Activated CD8-positive, alpha-beta memory T cell treated with anti-CD3 and anti-CD28 coated beads for 4 hours (primary cell): ENCODE measurements at places on chromosomes 5 and 9.

GRCh38 chr5:22751536-22751935 lies 101.6 kb downstream of the CDH12 start:
- DNase-seq: no peak

GRCh38 chr5:111277061-111277460 lies 52.9 kb downstream of the CAMK4 start:
- DNase-seq: no peak

DNA sequence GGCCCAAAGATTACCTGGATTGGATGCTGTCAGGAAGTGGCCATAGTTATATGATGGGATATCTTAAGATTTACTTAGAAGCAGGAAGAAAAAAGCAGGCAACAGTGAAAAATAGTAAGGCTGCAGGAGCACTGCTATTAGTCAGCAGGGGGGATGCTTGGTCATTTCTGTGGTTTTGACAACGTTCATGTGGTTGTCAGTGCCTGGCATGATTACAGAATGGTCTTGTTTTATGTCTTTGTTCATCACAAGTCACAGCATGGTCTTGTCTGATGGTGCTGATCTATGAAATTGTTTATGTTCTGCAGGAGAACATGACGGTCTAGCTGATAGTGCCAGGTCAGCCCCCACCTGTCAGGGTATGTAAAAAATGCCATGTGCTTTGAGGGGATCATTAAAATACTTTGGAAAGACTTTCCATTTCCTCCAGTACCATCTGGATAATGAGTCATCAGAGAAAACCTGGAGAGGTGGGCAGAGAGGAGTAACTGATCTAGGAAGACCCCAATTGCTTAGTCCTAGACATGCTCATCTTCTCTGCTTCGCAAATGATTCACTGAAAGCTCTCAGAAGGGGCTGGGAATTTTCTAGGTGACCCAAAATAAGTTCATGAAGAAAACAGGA lies 48.5 kb downstream of the PLGRKT start:
- no peak for DNase-seq

DNA sequence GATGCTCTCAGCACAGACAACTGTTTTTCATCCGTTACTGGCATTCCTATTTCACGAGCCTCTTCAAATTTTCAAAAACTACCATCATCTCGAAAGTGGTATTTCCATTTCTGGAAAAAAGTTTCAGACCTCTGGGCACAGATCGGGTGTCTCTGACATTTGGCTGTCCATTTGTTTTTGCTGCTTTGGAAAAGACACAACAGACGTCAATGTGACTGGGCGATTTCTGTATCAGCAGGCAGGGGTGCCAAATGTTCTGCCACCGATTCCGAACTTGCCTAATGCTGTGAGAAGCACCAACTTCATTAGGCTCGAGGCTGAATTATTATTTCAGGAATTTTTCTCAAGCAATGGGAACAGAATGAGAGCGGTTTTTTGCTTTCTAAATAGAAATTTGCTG lies 105.6 kb downstream of the ARSB start:
- no peak for DNase-seq

GRCh38 chr9:826500-827280 lies 14.8 kb upstream of the DMRT1 start:
- no peak for DNase-seq

- no peak for DNase-seq
These were observed 38.7 kb upstream of the NEK6 start for GRCh38 chr9:124218987-124219461.

DNA sequence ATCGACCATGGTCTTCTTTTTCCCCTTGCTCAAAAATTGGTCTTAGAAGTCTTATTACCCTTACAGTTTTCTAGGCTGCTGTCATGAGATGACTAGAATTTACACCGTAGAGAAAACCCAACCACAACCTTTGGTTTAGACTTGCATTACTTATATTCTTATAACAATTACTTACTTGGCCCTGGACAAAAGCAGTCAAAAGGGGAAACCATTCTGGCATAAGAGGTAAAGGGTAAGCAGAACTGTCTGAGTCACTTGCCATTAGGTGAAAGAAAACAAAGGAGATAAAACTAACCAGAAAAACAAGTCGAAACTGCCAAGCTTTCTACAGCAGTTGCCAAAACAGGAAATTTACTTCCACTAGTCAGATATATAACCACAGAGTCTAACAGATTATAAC lies 17.9 kb downstream of the TMEM245 start:
- no peak for DNase-seq

GRCh38 chr5:10366310-10367272 lies 13.1 kb downstream of the MARCHF6 start:
- no peak for DNase-seq

- no peak for DNase-seq
These were observed 67.3 kb downstream of the SNX30 start for GRCh38 chr9:112817860-112818203.

DNA sequence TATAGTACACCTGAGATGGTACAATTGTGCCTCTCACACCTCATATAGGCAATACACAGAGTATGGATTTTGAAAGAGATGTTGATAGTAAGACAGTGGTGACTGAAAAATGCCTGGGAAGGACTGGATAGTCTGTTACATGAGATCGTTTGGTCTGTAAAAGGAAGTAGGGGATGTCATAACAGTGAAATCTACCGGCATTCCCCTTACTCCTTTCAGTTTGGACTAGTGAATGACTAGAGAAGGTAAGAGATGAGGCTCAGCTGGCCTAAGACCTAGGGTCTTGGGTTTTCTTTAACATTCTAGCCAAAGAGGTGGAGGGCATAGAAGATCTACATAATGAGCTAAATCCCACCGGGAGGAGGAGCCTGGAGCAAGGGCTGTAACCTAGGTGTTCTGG lies 8.1 kb downstream of the TAL2 start:
- no peak for DNase-seq

DNA sequence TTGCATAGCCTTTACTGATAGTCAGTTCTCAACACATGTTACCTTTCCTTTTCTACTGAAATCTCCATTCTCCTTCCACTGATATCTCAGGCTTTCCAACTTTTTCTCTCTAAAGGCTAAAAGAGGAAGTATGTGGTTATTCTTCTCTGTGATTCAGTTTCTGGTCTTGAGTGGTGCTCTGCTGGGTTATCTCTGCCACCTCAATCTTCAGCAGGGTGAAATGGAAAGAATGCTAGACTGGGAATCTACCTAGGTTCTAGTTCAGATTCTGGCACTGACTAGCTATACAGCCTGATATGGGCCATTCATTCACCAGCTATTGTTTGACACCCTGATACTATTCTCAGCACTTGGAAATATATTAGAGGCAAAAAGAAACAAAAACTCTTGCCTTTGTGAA lies 124.9 kb upstream of the GRIA1 start:
- no peak for DNase-seq

- no peak for DNase-seq
These were observed 86.2 kb downstream of the PTPN3 start for GRCh38 chr9:109411798-109412352.

GRCh38 chr5:90274216-90274615 lies 135.3 kb downstream of the CETN3 start:
- no peak for DNase-seq

DNA sequence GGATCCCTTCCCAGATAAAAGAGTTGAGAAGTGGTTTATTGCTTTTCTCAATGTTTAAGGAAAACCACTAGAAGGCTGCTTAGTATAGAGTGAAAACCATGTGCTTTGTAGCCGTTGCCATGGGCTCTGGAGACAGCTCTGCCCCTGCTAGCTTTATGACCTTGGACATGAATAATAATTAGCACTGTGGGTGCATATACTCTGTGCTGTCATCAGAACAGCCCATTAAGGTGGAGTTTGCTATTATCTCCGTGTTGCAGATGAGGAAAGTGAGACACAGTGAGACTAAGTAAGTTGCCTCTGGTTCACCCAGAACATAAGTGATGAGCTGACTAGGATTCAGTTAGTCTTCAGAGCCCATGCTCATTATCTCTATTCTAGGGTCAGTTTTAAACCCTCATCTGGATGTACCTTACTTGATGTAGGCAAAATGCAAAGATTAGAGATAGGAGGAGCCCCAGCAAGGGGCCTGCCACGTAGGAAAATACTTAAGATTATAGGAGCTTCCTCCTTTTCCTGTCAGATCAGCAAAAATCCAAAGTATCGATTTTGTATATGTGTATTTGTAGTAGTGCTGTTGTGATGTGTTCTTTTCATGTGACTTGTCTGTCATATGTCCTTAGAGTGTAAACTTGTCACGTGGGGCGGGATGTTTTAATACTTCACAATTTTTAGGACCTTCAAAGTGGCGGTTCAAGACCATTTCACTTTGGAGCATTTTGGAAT lies 102.5 kb downstream of the TLE4 start:
- no peak for DNase-seq

DNA sequence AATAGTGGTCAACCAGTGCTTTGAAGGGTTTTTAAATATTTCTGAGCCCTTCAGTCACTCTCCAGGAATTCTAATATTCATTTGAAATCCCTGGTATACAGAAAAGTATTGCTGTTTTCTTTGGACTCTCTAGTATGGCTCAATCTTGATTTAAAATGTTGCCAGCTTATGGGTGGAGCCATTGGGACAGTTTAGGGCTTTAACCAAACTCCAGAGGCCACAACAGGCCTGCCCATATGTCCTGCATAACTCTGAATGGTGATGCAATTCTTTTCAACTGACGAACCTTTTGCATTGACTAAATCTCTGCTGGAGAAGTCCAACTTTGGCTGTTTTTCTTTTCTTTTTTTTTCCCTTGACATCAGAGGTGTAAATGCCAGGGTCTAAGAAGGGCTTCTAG lies 10.3 kb upstream of the ANKHD1 start:
- no peak for DNase-seq

DNA sequence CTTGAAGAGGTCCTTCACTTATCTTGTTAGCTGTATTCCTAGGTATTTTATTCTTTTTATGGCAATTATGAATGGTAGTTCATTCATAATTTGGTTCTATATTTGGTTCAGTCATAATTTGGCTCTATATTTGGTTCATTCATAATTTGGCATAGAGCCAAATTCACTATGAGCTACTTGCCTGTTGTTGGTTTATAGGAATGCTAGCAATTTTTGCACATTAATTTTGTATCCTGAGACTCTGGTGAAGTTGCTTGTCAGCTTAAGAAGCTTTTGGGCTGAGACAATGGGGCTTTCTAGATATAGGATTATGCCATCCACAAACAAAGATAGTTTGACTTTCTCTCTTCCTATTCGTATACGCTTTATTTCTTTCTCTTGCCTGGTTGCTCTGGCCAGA lies 142.2 kb downstream of the PLCXD3 start:
- DNase-seq: no peak

GRCh38 chr9:86452201-86452828 lies 98.1 kb upstream of the TUT7 start:
- no peak for DNase-seq

GRCh38 chr5:53429706-53430105 lies 50.7 kb upstream of the FST start:
- no peak for DNase-seq

DNA sequence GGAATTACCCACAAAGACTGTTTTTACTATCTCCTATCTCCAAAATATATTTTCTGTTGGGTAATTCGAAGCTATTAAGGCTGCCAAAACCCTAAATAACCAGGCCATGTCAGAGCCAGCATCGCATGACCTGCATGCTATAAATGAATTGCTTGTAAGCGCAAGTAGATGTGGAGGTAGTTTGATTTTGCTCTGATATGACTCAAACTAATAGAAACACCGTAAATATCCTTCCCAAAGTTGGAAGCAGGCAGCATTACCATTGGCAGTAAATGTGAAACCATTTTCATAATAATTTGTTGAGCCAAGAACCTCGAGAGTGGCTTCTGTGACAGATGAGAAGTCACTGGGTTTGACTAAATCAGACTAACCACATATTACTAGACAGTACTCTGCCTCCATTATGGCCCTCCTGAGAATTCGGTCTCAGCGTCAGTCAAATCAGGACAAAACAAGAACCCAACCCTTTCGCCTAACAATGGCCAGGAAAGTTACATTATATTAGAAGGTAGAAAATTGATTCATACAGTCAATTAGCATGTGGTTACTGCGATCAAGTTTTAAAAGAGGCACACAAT lies 289.8 kb downstream of the SPOCK1 start:
- no peak for DNase-seq

DNA sequence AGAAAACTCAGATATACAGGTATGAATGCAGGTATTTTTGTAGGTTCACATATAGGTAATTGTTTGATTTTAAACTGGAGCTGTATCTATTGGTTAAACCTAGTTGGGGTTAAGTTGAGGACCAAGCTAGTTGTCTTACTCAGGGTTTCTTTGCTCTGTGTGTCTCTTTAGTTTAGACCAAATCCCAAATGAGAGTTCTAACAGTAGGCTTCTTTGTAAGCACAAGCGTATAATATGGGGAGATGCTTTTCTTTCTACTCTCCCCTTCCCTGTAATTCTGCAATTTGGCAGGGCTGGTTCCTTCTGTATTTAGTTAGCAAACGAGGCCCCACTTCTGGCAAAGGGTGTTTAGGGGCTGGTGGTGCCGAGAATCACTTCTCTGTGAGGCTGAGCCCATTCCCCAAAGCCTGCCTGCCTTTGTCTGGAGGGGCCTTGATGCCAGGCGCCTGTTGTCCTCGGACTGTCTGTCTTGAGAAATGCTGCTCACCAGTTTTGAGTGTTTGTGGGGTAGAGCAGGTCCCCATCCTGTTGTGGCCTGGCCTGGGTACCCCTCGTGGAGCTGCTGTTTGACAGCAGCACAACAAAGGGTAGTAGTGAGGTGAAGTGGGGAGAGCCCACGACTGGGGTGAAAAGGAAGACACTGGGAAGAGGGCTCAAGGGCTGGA lies 259.3 kb downstream of the FANCC start:
- no peak for DNase-seq

GRCh38 chr5:96141749-96142148 lies 180.1 kb upstream of the ELL2 start:
- DNase-seq: no peak

- no peak for DNase-seq
These were observed 35.6 kb downstream of the MRPL36 start for GRCh38 chr5:1763960-1764605.

DNA sequence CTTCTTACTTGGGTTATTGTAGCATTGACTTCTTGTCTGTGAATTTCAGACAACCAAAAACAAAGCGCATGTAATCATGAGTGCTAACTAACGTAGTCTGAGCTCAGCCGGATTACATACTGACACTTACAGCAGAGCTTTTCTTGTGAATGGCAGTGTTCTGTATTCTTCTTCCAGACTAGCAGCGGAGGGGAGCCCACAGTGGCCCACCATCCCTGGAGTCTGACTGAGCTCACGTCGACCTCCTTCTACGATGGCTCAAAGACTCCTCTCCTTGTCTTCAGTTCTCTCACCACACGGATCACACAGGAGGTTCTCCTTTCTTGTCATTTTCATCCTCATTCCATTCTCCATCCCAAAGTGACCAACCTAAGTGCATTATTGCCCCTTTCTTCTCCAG lies 211.4 kb downstream of the CHSY3 start:
- no peak for DNase-seq
